ENCODE measurements at places on chromosomes 4 and X.

DNA sequence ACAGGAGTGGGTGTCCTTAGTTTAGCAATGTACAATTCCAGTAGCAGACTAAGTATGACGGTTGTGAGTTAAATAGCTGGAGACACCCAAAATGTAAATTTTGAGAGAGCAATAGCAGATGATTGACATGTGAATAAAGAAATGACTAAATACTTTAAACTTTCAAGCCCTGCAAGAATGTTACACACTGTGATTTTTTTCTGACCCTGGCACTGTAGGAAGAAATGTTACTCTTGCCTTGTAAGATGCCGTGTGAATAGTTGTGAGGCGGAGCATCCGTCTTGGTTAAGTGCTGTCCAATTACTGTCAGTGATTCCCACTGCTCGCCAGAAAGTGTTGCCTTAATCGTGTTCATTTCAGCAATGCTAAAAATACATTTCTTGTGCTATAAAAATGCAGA is 1248.1 kb downstream of the RAPGEF2 start:
- DNase-seq: no peak

- DNase-seq: no peak
These were observed 179.1 kb upstream of the ETNPPL start for GRCh38 chr4:108941904-108942430.

DNA sequence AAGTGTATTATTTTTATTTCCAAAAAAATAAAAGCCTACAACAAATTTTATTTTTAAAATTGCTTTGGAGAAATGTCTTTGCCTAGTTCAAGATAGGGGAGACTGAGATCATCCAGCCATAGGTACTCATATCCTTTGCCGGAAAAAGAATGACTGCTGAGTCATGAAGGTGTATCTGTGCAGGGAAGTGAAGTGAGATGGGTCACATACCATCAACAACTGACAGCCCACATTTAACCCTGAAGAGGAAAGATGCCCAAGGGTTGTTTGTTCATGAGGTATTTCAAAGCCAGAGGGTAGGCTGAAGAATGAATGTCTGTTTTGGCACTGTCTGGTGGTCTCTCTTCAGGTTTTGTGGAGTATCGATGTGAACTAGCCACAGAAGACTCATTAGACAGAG is 106.7 kb upstream of the TTC29 start:
- DNase-seq: no peak

GRCh38 chr4:38686682-38687081 is 22.7 kb downstream of the KLF3 start:
- DNase-seq: no peak

- no peak for DNase-seq
These were observed 71.3 kb downstream of the PPEF2 start for GRCh38 chr4:75830906-75831305.

- DNase-seq: no peak
These were observed 22.9 kb downstream of the KCTD8 start for GRCh38 chr4:44425614-44426208.

- no peak for DNase-seq
These were observed 429.8 kb downstream of the BCOR start for GRCh38 chrX:39667736-39668482.

- DNase-seq: no peak
These were observed 63.1 kb downstream of the ANOS1 start for GRCh38 chrX:8668813-8669212.

- no peak for DNase-seq
These were observed 17.7 kb downstream of the FRYL start for GRCh38 chr4:48762408-48762807.

- no peak for DNase-seq
These were observed 145.5 kb upstream of the AFF2 start for GRCh38 chrX:148354916-148355315.

- no peak for DNase-seq
These were observed 414.4 kb downstream of the SMARCA1 start for GRCh38 chrX:129108936-129109335.

DNA sequence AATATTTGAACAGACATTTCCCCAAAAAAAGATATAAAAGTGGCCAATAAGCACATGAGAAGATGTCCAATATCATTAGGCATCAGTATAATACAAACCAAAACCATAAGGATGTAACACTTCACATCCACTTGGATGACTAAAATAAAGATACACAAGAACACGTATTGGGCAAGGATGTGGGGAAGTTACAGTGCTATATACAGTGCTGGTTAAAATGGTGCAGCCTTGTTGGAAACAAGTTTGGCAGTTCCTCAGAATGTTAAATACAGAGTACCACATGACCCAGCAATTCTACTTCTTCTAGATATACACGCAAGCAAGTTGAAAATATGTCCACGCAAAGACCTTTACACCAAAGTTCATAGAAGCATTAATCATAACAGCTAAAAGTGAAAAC is 58.9 kb downstream of the HAUS3 start:
- DNase-seq: no peak

- no peak for DNase-seq
These were observed 57.7 kb upstream of the UGT2B7 start for GRCh38 chr4:69038582-69038981.

GRCh38 chr4:139783741-139784484 is 118.3 kb downstream of the MGST2 start:
- no peak for DNase-seq

GRCh38 chrX:2717312-2717711 is 26.2 kb downstream of the CD99 start:
- DNase-seq: no peak

All from activated CD4-positive, alpha-beta T cell treated with anti-CD3 and anti-CD28 coated beads for 4 hours (primary cell).